ENCODE measurements at places on chromosomes 1 and 21.

DNA sequence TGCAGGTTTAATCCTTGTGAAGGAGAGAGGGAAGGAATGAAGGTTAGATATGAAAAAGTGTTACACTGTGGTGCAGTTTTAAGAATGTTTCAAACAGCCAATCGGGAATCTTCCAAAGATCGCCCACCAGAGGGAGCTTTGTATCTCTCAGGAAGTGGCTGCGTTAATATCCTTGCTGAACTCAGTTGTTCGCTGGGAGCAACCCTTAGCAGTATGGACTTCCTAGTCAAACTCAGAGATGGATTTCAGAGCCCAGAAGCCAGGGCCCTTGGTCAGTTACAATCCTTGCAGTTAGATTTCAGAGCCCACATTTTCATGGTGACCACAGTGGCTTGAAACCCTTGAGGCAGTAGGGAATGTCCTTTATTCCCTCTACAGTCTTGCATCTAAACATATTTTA is 136.2 kb downstream of the NTNG1 start:
- no peak for DNase-seq

DNA sequence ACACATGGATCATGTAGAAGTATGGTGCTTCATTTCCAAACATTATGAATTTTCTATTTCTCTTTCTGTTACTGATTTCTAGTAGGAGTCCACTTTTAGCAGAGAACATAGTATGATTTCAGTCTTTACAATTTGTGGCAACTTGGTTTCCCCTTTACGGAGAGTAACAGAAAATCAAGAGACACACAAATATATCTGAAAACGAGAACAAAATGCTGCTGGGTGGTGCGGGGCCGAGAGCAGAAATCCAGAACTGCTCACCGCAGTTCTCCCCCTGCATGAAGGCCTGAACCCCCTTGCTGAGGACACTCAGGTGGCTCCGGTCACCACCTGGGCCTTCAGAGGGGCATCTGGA is 94.5 kb upstream of the FMN2 start:
- no peak for DNase-seq

- no peak for DNase-seq
Observed at GRCh38 chr1:31866450-31867032, 50.7 kb upstream of the SPOCD1 start.

- DNase-seq = no peak
Observed at GRCh38 chr1:36134031-36134430, 9.0 kb upstream of the COL8A2 start.

GRCh38 chr1:103477101-103477500 is 48.4 kb upstream of the RNPC3 start:
- no peak for DNase-seq

DNA sequence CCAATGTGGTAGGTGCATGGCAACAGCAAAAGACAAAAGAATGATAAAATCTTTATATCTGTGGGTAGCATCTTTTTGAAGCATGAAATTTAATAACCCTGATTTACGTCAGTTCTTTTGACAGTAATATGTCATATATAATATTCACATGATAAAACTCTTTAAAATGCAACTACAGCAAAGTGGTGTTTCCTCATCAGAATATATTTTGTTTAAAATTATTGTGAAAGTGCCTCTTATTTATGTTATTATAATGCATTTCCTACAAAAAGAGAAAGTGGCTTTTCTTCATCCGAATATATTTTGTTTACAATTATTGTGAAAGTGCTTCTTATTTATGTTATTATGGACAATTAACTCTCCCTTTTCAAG is 46.9 kb upstream of the EEIG2 start:
- DNase-seq = no peak

DNA sequence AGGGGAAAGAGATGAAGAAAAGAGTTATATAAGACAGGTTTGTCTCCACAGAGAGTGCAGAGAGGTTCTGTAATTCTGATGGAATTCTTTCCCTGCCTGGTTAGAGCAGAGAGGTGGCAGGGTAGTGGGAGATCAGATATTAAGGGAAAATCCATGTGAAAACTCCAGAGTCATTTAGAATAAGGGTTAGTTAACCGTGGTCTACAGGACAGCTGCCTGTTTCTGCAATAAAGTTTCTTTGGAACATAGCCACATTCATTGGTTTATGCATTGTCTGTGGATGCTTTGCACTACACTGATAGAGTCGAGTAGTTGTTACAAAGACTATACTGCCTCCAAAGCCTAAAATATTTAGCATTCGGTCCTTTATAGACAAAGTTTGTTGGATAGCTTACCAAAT is 55.6 kb downstream of the LRRC8D start:
- no peak for DNase-seq

GRCh38 chr1:5570931-5571330 is 421.3 kb downstream of the NPHP4 start:
- no peak for DNase-seq

GRCh38 chr1:171233183-171233582 is 15.1 kb upstream of the FMO1 start:
- no peak for DNase-seq

DNA sequence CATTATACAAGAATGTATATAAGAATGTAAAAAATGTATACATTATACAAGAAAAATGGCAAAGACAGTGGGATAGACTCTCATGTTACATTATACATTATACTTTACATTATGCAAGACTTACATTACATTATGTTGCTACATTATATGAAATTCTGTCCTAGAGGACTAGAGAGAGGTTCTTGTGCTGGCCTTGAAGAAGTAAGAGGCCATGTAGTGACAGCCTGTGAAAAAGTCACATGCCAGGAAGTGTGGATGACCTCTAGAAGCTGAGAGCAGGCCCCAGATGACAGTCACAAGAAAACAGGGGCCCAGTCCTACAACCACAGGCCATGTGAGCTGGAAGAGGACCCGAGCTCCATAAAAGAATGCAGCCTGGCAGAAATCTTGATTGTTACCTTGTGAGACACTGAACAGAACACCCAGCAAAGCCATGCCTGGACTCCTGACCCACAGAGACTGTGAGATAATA is 30.5 kb upstream of the AHCYL1 start:
- no peak for DNase-seq

DNA sequence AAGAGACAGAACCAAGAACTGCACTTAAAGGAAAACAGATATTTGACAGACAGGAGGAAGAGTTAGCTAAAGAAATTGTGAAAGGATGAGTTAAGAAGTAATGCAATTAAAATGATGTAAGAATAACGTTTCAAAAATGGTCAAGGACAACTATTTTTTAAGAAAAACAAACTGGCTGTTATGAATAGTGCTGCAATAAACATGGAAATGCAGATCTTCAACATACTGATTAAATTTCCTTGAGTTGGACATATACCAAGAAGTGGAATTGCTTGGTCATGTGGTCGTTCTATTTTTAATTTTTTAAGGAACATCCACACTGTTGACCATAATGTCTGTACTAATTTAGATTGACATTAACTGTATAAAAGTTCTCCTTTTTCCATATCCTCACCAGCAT is 23.1 kb upstream of the PHTF1 start:
- no peak for DNase-seq

GRCh38 chr1:112263453-112263852 is 132.6 kb upstream of the CTTNBP2NL start:
- DNase-seq = no peak

DNA sequence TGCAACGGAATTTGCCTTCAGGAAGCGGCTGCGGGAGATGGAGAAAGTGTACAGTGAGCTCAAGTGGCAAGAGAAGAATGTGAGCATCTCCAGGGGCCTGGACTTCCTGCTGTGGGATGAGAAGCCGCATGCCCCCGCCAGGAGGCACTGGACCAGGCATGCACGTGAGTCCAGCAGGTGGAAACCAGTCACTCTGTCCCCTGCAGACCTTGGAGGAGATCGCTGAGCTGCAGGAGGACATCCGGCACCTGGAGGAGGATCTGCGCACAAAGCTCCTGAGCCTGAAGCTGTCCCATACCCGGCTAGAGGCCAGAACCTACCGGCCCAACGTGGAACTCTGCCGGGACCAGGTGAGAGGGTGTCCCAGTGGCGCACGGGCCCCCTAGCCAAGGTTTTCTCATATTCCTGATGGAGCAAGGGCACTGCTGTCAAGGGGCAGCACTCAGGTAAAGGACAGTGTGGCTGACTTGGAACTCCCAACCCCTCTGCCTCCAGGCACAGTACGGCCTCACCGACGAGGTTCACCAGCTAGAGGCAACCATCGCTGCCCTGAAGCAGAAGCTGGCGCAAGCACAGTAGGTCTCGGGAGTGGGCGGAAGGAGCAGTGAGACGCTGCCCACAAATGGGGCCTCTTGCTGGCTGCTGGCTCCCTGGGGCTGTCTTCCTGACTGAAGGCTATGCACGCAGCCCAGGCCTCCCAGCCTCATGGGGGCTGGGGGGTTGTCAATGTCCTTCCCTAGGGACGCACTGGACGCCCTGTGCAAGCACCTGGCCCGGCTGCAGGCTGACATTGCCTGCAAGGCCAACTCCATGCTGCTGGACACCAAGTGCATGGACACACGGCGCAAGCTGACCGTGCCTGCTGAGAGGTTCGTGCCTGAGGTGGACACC is 1.2 kb upstream of the ADPRS start:
- DNase-seq = no peak

DNA sequence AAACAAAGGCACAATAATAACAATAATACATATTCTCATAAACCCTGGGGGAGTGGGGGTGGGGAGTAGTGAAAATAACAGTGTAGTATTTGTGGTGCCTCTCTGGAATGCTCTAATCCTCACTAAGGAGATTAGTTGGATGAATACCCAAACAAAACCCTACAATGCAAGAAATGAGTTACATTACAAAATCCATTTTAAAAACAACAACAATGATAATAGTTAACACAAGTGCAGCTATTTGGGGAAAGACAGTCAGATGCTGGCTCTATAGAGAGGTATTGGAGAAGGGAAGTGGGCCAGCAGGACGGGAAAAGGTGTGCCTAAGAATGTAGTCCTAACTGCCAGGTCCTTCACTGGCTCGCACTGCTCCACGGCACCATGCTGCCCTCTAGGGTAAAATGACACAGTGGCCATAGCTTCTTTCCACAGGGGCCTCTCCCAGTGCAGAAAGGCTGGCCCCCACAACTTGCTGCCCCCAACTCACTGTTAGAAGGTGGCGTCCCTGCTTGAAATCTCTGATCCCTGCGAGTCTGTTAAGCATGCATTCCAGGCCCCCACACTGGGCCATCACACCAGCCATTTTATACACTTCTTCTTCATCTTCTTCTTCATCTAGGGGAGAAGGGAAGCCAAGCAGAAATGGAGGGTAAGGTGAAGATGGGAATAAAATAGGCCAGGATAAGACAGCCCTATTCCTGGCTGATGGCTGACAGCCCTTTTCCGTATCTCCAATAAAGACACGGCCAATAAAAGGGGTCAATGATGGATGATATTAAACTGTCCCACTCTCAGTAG is 113.8 kb downstream of the UBR4 start:
- DNase-seq = no peak

- DNase-seq = no peak
Observed at GRCh38 chr1:201059871-201060555, 36.5 kb upstream of the KIF21B start.

GRCh38 chr1:41045740-41046139 is 24.2 kb upstream of the SLFNL1 start:
- DNase-seq = no peak

GRCh38 chr1:21874328-21874727 is 62.3 kb downstream of the LDLRAD2 start:
- no peak for DNase-seq

DNA sequence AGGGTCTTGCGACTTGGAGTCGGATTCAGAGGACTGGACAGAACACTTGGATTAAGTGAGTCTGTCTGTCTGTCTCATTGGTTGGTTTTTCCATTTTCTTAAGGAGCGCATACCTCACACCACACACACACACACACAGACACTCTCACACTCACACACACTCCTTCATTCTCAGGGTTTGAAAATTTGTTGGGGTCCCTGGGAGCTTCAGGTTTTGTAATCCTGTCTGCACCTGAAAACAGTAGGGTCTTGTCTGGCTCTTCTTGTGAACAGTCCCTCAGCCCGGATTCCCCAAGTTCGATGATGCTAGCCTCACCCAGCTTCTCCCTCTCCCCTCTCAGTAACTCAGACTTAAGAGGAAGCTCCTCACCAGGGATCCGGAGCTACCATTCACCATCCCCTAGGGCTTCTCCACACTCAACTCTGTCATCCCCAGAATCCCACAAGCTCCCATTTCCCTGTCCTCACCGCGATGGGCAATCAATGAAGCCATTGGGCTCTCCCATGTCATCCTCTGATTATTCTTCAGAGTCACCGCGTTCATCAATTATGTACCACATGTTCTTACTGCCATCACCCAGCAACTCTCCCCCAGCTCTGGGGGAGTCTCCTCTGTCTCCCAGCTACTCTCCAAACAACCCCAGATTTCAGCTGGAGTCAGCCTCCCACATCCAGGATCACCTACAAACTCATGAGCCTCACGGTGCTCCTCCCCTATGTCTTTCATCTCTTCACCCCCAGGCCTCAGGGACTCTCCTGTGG is 1530.9 kb upstream of the TPTE start:
- DNase-seq = no peak

DNA sequence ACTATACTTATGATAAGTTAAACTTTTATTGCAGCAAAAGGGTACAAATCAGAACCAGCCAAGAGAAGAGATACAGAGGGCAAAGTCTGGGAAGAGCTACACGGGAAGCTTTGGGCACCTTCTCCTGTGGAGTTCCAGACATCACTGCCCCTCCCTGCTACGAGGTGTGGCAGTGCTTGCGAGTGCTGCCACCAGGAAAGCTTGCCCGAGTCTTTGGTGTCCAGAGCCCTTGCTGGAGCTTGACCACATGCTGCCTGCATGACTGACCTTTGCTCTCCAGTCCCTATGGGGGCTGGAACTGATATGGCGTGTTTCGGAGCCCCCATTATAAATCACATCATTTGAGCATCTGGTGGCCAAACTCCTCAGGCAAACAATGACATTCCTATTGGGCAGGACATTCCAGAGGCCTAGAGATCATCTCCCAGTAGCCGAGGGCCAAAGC is 23.4 kb downstream of the PLEKHO1 start:
- no peak for DNase-seq

- DNase-seq = no peak
Observed at GRCh38 chr1:66327588-66327987, 206.4 kb upstream of the SGIP1 start.

DNA sequence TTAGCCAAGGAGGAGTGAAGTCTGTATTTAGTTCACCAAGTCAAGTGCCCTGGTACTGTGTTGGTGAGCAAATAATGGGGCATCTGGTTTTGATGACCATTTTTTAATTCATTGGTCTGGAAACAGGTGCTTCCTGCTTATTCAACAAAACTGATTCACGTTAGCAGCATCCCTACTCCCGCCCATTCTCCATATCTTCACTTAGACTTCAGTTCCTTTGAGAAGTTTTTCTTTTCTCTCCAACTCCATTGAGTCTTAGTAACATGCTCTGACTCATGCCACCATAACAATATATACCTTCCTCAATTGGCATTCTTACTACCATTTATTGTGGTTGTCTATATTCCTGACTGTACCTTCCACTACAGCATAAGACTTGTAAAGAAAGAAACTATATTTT is 468.9 kb downstream of the DPYD start:
- DNase-seq = no peak

- no peak for DNase-seq
Observed at GRCh38 chr1:231934797-231935196, 308.2 kb downstream of the DISC1 start.

DNA sequence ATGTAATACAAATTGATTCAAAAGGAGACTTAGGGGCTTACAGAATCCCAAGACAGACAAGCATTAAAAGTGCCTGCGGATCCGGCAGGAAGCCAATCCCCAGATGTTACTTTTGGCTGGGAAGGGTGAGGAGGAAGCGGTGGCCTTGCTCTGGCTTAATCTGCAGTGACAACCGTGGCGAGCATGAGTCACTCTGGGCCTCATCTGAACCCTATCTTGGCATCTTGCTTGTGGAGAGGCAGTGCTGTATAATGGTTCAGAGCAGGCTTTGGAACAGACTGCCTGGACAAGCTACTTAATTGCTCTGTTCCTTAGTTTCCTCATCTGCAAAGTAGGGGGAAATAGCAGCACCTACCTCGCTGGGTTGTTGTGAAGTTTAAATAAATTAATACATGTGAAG is 74.1 kb downstream of the XCL2 start:
- no peak for DNase-seq

All from activated CD8-positive, alpha-beta memory T cell treated with anti-CD3 and anti-CD28 coated beads for 1 hour (primary cell).